ENCODE measurements at places on chromosomes 11 and 22. TPM values are rescaled to one million over a fixed set of nuclear protein-coding genes. Genes with fewer than 3 reads are reported as not detected.

The UPK2 gene
- 0.42 TPM for total RNA-seq

The RIC3 gene
- not detected for total RNA-seq

The SLC25A18 gene
- not detected for total RNA-seq

The PRCP gene
- 50.0 TPM for total RNA-seq

The DGCR6 gene
- total RNA-seq, result 4.6 TPM

The OR8A1 gene
- total RNA-seq, result not detected

The SCUBE2 gene
- total RNA-seq, result 1.3 TPM

GRCh38 chr11:126059238-126059781, 3.4 kb downstream of the CDON start:
- no peak for DNase-seq

DNA sequence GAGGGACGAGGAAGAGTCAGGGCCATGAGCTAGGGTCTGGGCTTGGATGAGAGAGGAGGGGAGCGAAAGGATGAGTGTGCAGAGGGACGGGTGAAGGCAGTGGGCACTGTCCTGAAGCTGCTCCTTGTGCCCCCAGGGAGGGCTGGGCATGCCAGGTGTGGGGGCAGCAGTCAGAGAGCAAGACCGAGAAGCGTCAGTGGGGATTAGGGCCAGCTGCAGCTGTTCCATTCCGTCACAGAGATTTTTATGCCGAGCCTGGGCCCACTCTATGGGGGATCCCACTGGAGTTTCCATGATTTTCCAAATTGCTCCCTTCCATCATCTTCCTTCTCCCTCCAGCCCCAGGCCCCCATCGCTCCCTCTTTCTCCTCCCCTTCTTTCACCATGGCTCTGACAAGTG, 93.2 kb downstream of the NECTIN1 start:
- no peak for DNase-seq

DNA sequence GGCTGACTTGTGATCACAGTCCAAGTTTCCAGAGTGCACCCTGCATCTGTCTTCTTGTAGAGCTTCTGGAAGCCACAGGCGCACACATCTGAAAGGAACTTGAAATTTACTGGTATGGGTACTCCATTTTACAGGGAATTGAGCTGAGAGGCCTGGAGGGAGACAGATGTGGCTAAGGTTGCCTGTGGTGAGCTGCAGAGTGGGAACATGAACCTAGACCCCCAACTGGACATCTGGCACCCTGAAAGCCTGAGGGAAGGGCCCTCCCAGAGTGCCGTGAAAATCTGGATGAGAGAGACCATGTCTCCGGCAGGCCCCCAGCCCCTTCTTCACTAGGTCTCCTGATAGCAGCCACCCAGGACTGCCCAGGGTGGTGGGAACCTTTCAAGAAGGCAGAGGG, 22.6 kb upstream of the SOX10 start:
- no peak for DNase-seq

- DNase-seq, result no peak
Observed at GRCh38 chr11:130721736-130722135, 194.5 kb downstream of the SNX19 start.

- no peak for DNase-seq
Observed at GRCh38 chr11:36333468-36333867, 37.4 kb downstream of the PRR5L start.

DNA sequence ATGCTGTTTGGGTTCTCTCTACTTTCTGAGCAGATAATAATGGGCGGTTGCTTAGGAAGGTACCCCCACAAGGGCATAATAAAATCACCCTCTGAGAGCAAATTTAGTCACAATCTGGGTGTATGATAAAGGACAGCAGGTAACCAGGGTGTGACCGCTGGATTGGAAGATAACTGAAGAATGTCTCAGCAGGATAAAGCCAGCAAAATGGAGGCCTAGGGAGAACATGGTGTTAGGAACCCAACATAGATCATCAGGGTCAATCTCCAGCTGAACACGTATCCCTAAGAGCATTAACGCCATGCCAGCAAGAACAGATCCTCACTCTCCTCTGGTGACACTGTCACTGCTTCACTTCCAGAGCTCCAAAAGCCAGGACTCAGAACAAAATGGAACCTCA, 64.5 kb upstream of the SCUBE2 start:
- no peak for DNase-seq

DNA sequence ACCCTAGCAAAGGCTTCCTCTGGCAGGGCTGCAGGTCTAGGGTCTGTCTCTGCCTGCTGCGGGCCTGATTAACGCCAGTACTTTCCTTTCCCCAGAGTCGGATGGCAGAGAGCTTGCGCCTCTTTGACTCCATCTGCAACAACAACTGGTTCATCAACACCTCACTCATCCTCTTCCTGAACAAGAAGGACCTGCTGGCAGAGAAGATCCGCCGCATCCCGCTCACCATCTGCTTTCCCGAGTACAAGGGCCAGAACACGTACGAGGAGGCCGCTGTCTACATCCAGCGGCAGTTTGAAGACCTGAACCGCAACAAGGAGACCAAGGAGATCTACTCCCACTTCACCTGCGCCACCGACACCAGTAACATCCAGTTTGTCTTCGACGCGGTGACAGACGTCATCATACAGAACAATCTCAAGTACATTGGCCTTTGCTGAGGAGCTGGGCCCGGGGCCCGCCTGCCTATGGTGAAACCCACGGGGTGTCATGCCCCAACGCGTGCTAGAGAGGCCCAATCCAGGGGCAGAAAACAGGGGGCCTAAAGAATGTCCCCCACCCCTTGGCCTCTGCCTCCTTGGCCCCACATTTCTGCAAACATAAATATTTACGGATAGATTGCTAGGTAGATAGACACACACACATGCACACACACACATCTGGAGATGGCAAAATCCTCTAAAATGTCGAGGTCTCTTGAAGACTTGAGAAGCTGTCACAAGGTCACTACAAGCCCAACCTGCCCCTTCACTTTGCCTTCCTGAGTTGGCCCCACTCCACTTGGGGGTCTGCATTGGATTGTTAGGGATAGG, 18.6 kb downstream of the RSPH14 start:
- DNase-seq, result no peak

DNA sequence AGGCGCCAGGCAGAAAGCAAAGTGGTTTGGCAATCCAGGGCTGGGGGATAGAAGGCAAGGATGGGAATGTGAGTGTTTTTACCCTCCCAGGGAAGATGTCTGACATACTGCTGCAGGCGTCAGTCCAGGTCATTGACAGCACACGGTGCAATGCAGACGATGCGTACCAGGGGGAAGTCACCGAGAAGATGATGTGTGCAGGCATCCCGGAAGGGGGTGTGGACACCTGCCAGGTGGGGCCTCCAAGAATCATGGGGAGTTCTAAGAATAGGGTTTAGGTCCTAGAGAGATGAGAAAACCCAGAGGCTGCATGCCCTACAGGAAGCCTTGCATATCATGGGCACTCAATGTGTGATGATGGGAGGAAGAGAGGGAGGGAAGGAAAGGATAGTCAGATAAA, 28.3 kb upstream of the SMIM35 start:
- no peak for DNase-seq

- no peak for DNase-seq
Observed at GRCh38 chr11:12867531-12867930, 141.6 kb upstream of the RASSF10 start.

DNA sequence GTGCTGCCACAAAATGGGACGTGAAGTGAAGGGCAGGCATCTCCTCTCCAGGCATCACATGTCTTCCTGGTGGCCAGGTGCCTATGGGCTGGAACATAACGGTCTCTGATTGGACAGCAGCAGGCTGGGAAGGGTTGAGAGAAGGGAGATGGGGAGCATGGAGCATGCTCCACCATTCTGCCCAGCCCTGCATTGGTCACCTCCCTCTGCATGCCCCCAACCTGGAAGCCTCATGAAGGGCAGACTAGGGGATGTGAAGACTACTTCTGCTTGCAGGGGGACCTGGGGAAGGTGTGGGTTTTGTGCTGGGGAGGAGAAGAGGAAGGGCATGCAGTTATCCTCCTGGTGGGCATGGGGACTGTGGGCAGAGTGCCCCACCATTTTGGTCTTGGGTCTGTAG, 782.2 kb downstream of the TBC1D22A start:
- no peak for DNase-seq

- no peak for DNase-seq
Observed at GRCh38 chr11:10395166-10395897, 59.7 kb upstream of the AMPD3 start.

GRCh38 chr22:40482391-40482790, 112.0 kb downstream of the SGSM3 start:
- no peak for DNase-seq

GRCh38 chr22:43867839-43868635, 5.7 kb upstream of the SULT4A1 start:
- no peak for DNase-seq

- DNase-seq, result peak; percentile 21
Observed at GRCh38 chr11:103537904-103538502, 428.8 kb downstream of the DYNC2H1 start.

GRCh38 chr22:28986366-28986765, 75.3 kb downstream of the C22orf31 start:
- DNase-seq, result no peak

DNA sequence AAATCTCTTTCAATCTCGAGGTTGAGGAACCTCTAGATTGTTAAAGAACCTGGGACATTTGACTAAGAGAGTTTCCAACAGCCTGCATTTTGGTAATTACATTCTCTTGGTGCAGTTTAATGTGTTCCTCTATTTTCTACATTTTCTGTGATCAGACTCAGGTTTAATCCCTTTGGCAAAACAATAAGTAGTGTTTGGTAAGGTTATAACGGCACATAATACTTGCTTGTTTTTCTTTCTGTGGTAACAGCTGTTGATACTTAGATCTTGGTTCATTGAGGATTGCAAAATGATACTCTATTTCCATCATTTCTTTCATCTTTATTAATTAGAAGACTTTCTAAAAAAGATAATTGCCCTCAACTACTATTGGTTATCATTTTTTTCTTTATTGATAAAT, 271.3 kb downstream of the SBF2 start:
- no peak for DNase-seq

GRCh38 chr11:340539-341512, 20.2 kb upstream of the IFITM3 start:
- no peak for DNase-seq

DNA sequence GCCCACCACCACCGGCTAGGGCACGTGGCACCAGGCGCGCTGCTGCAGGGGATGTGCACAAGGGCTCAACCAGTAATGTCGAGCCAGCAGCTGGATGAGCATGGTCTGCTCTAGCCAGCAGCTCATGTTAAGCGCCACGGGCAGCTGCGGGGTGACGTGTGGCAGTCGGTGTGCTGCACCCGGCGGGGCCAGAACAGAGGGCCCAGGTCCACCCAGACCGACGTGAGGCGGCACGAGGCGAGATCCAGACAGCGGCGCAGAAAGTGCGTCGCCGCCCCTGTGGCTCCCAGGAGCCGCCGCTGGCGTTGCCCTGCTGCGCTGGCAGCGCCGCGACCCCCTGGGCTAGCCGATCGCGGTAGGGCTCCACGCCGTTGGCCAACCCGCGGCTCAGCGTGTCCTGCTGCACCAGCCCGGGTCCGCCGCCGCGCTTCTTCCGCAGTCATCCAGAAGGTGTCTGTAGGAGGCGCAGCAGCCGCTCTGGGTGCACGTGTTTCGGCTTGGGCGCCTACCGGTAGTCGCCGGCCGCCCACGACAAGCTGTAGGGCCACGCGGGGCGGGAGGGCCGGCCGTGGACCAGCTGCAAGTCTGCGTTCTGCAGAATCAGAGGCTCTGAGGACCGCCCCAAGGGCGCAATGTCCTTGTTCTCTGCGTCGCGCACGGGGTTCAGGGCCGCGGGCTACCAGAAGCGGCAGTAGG, 4.6 kb upstream of the GALR3 start:
- DNase-seq, result no peak

DNA sequence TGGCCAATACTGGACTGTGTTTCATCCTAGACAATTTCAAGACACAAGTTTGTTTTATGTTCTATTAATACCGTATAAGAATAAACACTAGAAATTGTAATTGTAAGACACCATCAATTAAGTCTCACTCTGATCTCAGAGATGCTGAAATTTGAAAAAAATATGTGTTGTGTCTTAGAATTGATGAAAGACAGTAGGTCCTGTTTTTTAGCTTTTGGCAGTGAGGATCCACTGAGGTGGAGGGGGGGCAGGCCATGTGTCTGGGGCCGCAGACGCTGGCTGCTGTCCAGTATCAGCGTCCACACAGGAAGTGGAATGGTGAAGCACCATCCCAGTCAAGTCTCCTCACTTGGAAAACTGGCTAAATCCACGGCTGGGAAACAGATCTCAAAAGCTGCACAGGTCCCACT, 22.5 kb upstream of the ALG8 start:
- no peak for DNase-seq

GRCh38 chr11:104279587-104279986, 115.6 kb upstream of the PDGFD start:
- DNase-seq, result no peak

GRCh38 chr11:121508449-121508848, 55.7 kb upstream of the SORL1-AS1 start:
- DNase-seq, result no peak

DNA sequence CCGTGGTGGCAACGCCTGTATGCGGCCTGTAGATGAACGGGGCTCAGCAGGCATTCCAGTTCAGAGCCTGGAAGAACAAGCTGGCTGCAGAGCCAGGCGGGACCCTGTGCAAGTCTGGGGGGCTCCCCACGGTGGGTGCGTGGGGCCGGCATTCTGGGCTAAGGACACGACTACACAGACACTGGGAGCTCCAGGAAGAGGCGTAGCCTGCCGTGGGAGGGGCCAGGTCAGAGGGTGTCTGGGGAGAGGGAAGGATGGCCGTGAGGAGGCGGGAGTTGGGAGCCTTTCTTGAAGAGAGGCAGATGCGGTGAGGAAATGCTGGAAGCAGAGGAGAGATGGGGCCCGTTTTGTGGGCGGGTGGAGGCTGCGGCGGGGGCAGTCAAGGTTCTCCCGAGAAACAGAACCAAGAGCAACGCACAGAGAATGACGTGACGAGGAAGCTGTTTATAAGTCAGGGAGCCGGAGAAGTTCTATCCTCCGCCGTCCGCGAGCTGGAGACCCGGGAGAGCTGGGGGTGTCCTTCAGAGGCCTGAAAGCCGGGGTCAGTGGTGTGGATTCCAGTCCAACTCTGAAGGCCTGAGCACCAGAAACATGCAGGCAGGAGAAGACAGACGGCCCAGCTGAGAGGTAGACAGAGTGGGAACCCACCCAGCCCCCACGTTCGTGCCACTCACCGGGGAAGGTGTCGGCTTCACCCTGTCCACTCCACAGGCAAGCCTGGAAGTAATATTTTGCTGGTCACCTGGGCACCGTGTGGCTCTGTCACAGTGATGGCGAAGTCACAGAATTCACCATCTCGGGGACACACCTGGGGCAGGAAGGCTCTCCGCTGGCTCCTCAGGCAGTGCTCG, 529.6 kb downstream of the BRD1 start:
- DNase-seq, result no peak

DNA sequence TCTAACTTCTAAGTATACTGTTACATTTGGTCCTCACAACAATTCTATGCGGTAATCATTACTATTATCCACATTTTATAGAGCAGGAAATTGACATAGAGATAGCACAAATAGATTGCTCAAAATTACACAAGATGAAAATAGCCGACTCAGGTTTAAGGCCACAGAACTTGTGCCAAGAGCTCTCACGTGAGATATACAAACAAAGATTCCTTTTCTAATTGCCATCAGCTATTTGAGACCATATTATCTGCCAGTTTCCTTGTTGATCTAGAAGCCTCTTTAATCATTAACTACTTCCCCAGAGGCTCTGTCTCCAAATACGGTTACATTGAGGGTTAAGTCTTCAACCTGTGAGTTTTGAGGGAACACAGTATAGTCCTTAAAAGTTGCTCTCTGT, 61.0 kb upstream of the GLYATL1B start:
- DNase-seq, result no peak

- DNase-seq, result no peak
Observed at GRCh38 chr11:5968394-5968793, at the start of gene OR56A5. Gene OR56A5 (minus strand): TSS chr11:5968494. CDS start chr11:5968494, 0 bp downstream.

All from HCT116 (cell line).